Upper lobe of left lung (tissue), 6 donors: ENCODE measurements at places on chromosomes 2 and 18. TPM values are rescaled to one million over a fixed set of nuclear protein-coding genes. Genes with fewer than 3 reads are reported as not detected.
A peak's percentile ranks its signal among the peaks of the same experiment; 100 is the strongest.

DNA sequence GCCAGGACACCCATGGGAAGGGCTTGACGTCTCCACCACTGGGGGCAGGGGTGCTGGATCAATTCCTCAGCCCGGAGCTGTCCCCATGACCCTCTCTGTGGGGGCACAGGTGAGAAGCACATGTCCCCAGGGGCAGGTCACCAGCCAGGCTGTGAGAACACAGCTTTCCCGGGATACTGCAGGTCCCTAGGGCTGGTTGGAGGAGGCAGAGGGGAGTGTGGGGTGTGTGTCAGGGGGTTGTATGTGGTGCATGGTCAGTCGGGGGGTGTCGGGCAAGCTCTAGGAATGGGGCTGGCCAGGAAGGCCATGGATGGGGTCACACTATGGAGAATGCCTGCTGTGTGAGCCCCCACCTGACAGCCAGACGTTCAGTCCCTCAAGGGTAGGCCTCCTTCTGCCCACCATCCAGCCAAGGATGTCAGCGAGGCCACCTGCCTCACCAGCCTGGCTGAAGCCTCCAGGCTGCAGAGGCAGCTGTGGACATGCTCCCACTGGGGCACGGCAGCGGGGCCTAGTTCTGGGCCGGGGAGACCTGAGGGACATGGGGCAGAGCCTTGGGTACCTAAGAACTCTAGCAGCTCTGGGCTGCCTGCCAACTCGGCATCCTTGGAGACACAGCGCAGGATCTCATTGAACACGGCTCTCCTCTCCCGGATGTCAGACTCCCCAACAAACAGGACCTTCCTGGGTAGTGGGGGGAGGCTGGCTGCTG lies 10.3 kb downstream of the HS1BP3 start:
- H3K27ac ChIP-seq: peak overlapping the region; percentile 5
- H3K4me1 ChIP-seq: peaks cover 12% of the 10 kb centered on the region
- no peak overlapping the region for H3K4me3 ChIP-seq
- peaks cover 83% of the 10 kb centered on the region for H3K36me3 ChIP-seq

- H3K27ac ChIP-seq: no peak overlapping the region
- no peak overlapping the region for H3K4me3 ChIP-seq
These were observed 26.5 kb downstream of the SLC16A14 start for GRCh38 chr2:230042195-230042594.

GRCh38 chr2:192585418-192585817 lies 390.7 kb upstream of the TMEFF2 start:
- no peaks in the 10 kb centered on the region for H3K4me1 ChIP-seq
- H3K36me3 ChIP-seq: no peaks in the 10 kb centered on the region
- H3K4me3 ChIP-seq: no peak overlapping the region

DNA sequence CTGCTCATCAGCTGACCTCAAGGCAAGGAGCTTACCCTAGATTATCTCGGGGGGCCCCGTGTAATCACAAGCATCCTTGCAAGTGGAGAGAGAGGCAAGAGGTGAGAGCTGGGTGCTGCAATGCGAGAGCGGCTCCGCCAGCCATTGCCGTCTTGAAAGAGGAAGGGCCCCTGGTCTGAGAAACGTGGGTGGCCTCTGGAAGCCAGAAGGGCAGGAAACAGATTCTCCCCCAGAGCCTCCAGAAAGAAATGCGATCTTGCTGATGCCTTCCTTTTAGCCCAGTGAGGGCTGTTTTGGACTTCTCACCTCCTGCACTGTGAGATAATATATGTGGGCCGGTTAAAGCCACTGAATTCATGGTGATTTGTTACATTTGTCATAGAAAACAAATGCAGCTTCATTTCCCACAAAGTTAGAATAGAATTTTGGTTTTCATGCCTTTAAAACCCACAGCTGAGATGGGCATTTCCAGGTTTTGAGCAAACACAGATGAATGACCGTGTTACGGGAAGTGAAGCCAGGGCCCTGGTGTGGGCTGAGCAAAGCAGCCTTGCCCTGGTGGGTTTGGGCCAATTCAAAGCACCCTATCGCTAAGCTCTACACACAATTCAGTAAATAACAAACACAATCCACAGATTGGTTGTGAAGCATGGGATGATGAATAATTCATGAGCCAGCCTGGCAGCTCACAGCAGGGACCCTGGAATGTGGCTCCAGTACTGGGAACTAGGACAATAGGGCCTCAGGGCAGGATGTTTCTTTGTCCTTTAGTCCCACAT lies 319.9 kb upstream of the HS6ST1 start:
- H3K27ac ChIP-seq: no peak overlapping the region
- H3K4me3 ChIP-seq: no peak overlapping the region
- H3K27me3 ChIP-seq: no peaks in the 10 kb centered on the region
- peak; percentile 30 for DNase-seq
- no peaks in the 10 kb centered on the region for H3K4me1 ChIP-seq

GRCh38 chr18:11927497-11927896 lies 19.4 kb upstream of the MPPE1 start:
- no peak overlapping the region for H3K4me3 ChIP-seq
- H3K27me3 ChIP-seq: no peaks in the 10 kb centered on the region
- H3K36me3 ChIP-seq: no peaks in the 10 kb centered on the region
- no peak overlapping the region for H3K27ac ChIP-seq
- H3K4me1 ChIP-seq: no peaks in the 10 kb centered on the region

Gene ZAP70
- total RNA-seq: 15.0 TPM

Gene DSG2
- 5.2 TPM for total RNA-seq

Gene POTEJ
- total RNA-seq: not detected

Gene GAD1
- total RNA-seq: 0.29 TPM
